ENCODE measurements at places on chromosomes 13 and 19. TPM values are rescaled to one million over a fixed set of nuclear protein-coding genes. Genes with fewer than 3 reads are reported as not detected.

DNA sequence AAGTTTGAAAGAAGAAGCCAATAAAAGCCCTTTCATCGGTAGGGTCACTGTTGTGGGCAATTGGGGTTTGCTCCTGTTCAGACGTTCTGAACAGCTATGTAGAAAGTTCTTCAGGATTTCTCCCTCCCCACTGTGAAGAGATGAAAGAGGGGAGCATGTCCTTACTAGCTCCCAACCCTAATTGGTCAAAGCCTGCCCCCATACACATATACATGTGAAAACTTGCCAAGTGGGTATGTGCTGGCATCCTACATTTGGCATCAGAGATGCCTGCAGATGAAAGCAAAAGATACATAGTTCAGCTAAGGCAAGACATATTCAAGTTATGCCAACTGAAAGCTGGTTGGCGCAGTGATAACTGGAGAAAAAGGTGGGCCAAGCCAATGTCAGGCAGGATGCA is 363.1 kb upstream of the DACH1 start:
- DNase-seq, result no peak

NLRP11 gene
- not detected for total RNA-seq

ZNF8 gene
- 8.9 TPM for total RNA-seq

DNA sequence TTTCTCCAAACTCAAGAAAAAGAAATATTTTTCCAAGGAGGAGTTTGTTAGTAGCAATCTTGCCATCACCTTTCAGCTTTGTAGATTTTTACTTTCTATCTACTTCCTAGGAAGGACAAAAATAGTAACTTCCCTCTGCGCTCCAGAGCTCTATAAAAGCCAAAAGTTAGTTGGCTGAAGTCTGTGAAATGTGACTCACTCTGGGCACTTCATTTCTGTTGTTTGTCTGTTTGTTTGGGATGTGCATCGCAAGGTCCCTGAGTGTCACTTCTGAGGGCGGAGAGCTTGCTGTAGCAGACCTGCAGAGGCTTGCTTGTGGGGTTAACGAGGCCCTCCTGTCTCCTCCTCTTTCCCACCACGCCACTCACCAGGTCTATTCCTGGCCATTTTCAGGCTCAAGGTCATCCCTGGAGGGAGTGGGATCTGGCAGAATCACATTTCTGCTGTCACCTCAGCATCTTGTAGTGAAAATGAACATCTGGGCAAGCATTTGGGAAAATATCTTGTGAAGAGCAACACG is 307.6 kb downstream of the GPC6 start:
- no peak for DNase-seq

AMER2 gene
- total RNA-seq, result not detected

DNA sequence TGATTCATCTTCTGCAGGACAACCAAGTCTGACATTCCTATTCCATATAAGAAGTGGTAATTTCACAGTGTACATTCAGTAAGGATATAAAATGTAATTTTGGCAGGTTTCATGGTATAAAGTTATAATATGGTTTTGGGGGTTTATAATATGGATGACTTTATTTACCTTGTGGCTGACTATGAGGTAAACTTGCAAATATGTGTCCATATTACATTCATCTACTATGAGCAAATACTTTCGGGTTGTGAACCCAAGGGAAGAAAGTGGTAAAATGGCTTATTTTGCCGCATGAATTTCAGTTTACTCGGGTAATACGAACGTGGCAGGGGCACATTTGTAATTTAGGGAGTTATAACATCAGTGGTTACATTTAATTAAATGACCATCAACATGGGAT is 86.7 kb upstream of the TNFSF11 start:
- no peak for DNase-seq

CTXN1 gene
- 2.5 TPM for total RNA-seq

DNA sequence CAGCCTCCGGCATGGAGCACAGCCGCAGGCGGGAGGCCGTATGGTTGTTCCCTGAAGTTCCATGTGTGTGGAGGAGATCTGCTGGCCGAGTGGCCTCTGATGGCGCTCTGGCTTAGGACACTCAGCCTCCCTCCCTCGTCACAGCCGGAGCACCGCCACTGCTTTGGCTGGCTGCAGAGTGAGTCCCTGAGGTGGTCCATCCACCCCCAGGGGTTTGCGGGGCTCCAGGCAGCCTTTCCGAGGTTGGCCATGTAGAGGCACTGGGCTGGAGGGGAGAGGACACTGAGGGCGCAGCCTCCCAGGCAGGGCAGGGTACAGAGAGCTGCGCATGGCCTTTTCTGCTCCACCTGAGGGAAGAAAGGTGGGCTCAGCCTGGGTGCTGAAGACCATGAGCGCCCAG is 19.8 kb upstream of the NPAS1 start:
- DNase-seq, result no peak
